ENCODE measurements at places on chromosomes 7 and 10.

DNA sequence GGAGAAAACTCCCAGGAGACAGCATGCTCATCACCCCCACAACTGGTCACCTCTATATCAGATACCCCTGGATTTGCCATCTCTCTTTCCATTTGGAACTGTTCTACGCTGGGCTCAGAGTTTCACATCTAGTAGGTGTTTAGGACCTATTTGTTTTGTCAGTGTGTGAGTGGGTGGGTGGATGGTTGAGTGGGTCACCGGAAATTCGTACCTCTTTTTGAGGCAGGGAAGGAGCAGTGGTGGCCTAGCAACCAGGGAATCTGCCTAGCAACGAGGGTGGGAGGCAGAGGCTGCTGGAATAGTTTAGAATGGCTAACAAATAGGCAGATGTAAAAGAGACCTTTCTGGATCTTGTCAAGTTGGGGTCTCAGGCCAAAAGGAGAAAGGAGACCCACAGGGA is 23.2 kb upstream of the SLF2 start:
- DNase-seq = no peak

GRCh38 chr7:901388-902154 is 25.2 kb downstream of the GET4 start:
- DNase-seq = peak; percentile 91

- no peak for DNase-seq
Measured at GRCh38 chr10:131310142-131310541, 1.4 kb downstream of the TCERG1L start.

GRCh38 chr10:107284187-107284586 is 119.7 kb upstream of the SORCS1 start:
- DNase-seq = no peak

- peak; percentile 8 for DNase-seq
Measured at GRCh38 chr10:93701866-93702209, 554 bp downstream of the FRA10AC1 start.

DNA sequence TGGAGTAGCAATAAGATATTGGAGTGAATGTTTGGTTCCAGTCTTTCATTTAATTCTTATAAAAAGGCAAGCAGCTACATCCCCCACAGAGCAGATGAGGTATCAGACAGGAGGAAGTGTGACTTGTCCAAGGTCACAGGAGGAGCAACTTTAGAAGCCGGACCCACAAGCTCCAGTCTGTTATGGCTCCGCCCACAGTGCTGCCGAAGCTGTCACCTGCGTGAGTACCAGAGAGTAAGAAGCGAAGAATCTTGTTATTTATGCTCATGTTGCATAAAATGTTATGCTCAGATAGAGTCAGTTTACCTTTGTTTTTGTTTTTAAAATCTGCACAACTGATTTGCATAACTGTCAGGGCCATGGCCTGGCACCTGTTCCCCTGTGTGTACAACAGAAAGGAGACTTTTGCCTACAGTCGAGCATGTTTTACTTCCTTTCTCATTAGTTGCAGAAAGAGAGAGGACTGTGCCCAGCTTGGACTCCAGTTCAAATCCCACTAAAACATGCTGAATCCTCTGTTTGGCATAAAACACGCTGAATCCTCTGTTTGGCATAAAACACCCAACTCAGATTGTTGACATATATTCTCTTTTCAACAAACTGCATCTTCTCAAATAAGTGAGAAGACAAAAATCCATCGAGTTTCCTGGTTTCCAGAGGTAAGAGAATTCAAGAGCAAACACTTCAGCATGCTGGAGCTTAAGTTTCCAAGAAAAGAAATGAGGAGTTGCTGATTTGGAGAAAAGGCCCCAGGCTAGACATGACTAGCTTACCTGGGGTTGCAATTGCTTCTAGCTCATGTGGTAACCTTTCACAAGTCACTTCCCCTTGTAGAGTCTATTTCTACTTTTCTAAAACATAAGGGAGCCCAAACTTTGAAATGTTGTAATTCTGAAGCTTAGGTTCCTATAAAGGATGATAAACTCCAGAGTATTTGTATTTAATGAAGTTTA is 409.8 kb upstream of the ZMIZ1 start:
- DNase-seq = peak; percentile 79

DNA sequence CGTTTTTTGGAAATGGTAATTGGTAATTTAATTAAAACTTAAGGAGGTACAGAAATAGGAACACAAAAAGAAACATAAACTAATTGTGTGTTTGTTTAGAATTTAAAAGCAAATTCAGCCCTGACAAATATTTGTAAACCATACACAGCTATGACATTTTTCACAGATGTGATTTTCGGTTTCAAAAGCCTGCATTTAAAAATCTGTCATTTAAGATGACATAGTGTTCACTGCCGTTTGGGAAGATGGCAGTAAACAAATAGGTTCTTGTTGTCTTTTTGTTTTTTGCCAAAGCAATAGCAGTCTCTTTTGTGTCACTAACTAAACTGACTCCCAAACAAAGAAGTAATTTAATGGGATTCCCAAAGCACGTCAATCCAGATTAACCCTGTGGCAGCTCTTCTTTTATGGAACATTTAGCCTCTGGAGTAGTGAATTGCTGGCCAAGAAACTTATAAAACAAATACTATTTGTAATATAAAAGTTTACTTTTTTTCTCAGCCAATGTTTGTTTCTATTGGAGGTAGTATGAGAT is 697.6 kb downstream of the PHTF2 start:
- DNase-seq = no peak

Measured in germinal center (tissue), 1 donor.